ENCODE measurements at places on chromosomes 7 and 10.

DNA sequence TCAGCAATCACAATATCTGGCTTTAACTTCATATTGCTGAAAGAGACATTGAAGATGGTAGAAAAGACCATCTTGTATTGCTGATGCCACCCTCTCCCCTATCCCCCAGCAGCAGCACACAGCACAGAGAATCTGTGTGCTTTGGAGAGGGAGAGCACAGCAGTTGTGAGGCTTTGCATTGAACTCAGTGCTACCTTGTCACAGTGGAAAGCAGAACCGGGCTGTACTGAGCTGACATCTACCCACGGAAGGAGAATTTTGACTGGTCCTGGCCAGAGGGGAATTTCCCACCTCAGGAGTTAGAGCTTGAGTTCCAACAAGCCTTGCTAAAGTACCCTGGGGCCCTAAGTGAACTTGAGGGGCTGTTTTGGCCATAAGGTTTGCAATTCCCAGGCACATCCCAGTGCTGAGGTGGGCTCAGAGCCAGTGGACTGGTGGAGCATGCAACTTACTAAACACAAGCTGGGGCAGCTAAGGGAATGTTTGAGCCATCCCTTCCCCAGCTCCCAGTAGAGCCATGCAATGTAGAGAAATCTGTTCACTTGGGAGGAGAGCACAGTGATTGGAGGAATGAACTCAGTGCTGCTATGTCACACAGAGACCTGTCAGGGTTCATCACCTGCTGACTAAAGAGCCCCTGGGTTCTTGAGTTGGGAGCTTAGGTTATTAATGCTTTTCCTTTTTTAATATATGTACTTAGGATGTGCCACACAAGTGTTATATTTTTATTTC, 62.1 kb downstream of the OR13A1 start:
- DNase-seq, result peak; percentile 19

DNA sequence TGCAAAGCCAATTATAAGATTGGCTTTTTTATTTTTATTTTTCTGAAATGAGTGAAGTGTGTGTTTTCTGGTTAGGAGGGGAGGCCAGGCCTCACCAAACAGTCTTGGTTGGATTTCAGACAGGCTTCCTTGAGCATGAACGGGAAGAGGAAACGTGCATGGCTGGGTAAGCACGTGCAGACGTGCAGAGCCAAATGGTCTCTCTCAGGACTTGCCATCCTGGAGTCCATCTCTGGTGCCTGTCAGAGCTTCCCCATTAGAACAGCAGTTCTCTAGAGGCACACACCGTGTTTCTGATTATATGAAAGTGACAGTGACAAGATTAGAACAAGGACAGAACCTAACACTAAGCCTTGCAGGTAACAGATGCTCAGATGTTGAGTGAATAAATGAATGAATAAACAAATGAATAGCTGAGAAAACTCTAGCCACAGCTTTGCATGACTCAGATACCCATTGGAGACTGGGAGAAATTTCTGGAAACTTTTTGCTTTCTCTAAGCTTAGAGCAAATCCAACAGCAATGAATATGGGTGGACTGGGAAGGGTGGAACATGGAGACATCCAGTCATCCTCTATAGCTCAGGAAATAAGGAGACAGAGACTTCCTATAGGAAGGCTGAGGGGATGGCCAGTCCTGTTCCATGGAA, 11.8 kb upstream of the CALD1 start:
- no peak for DNase-seq

- DNase-seq, result no peak
These were observed 87.1 kb upstream of the ZNF716 start for GRCh38 chr7:57362868-57363267.

DNA sequence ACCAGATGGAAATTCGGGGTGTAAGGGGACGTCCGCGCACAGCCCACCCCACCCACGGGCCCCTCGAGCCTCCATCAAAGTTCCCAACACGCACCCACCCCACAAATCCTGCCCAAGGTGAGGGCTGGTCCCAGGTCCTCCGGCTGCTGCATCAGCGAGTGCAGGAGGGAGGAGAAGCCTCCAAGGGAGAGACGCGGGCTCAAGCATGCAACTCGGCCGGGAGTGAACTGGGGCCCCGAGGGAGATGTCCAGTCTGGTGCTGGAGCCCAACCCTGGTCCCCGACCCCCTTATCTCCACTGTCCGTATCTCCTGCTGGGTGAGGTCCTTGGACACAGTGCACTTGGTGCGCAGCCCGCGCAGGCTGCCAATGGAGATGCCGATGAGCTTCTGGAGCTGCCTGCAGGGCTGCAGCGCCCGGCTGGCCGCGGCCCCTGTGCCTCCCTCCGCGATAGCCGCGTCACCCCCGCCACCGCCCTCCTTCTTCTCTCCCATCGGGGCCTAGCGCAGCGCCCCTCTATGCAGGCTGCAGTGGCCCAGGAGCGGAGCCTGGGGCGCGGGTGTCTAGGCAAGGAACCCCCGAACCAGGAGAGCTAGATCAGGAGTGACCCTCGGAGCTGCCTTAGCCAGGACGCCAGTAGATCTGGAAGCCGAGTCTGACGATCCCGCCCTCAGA, 489.2 kb downstream of the ZNF33B start:
- no peak for DNase-seq

DNA sequence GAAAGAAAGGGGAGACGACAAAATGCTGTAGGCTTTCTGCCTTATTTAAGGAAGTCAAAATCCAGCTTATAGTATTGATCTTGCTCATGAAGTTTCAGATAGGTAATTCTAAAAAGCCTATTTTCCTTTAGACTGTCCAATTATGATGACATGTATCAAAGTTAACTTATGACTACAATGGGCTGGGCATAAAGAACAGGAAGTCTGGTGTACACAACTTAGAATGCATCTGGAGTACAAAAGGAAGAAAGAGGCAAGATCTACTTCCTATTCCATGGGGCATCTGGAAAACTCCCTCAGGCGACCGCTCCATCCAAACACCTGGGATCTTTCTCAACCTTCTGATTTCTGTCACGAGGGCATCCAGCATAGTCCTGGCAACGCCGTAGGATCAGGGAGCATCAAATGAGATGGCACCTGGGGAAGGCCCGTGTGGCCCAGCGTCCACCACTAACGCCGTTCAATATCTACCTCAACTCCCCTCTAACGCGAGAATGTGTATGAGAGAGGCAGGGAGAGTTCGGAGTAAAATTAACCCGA, 512 bp downstream of the FAM24B start:
- DNase-seq, result peak; percentile 55

DNA sequence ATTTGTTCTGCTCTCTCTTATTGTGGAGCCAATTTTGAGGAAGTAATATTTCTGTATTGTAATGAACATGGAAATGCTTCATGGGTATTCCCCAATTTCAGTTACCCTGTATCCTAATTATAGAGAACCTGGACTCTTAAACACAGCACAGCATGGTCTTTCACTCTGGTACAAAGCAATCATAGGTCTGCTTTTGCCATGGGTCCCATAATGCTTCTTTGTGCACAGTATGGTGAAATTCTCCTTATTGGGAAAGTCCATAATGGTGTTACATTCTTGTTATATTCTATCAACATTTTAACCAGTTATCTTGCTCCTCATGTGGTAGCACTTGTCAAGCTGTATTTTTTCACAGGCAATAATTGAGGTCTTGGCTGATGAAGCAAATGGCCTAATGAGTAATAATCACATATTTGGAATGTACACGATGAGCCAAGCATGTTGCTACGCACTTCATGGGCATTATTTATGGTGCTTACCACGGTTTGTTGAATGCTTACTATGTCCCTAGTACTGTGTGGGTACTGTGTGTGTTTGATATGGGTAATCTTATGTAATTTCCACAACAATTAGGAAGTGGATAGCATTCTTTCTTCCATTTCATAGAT, 42.9 kb downstream of the PRKG1 start:
- DNase-seq, result no peak

DNA sequence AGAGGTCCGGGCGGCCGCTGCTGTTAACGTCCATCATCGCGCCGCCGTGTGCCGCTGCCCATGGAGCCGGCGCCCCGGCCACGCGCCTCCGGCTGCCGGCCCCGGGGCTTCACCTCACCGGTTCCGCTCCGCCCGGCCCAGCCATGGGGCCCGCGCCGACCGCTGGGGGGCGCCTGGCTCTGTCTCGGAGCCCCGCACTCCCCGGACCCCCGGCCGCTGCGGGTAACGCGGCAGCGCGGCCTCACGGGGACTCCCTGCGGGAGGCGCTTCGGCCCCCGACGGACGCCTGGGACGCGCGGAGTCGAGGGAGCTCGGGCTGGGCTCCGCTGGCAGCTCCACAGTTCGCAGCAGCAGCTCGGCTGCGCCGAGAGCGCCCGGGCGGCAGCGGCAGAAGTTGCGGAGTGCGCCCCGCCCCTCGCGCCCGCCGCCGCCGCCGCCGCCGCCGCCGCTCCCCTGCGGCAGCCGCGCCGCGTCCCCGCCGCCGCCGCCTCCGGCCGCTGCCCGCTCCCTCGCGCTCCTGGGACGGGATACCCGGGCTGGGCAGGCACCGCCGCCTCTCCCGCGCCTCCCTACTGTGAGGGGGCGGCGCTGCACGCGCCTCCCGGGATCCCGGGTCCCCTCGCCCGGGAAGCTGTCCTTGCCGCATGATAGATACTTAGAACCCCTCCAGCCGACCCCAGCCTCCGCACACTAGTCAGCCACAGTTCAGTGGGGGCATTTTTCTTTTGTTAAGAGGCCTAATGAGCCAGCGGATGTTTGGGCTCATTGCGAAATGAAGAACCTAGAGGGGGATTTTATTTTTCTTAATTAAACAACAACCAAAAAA, at the start of gene HTR7:
TSS of gene HTR7 (minus strand) at position 405 of the 826 bp plus-strand sequence. CDS start at position 37, 368 bp downstream.
- peak; percentile 59 for DNase-seq

GRCh38 chr10:89979726-89980125, 278.3 kb downstream of the KIF20B start:
- no peak for DNase-seq

DNA sequence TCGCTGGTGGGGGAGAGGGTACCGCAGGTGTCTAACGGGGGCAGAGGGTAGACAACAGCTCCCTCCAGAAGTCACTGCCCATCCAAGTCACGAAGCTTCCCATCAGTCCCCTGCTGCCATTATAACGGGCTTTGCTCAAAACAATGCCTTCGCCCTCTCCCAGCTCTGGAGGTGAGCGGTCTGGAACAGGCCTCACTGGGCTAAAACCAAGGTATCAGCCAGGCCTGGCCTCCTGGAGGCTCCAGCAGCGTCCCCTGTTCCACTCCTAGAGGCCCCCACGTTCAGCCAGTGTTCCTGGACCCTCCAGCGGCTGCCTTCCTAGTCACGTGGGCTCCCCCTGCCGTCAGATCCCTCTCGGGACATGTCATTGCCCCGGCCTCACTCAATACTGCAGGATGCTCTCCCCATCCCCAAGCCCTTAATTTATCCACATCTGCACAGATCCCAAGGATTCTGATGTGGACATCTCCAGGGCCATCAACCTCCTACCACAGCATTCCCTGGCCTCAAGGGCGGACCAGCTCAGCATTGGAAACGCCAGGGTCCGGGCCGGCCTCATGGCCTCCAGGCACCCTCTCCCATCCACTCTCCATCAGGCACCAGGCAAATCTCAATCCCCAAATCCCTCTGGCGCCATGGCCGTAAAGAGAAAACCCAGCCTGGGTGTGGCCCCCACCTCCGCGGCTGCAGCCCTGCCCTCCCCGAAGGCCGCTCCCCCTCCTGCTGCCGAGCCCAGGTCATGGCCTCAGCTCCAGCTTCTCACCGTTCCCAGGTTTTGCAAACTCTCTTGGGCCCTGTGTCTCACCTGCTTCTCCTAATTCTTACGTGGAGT, 104.1 kb upstream of the FAM20C start:
- DNase-seq, result no peak

DNA sequence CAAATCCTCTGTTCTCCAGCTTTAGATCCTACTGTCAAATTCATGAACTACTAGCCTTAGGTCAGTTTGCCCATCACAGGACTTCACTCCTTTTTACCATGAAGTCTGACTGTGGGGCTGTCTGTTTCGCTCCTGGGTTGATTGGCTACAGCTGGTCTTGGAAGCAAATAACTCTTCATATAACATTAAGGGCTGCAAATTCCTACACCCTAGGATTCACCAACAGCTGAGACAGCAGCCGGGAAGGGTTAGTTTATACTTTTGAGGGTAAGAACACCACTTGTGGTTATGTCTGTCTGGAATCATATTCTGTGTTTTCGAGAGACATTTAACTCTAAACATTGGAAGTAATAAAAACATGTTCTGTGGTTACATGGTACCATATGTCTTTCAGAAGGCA, 55.9 kb upstream of the KIAA1217 start:
- DNase-seq, result no peak
